ENCODE measurements at places on chromosomes 5 and 9. TPM values are rescaled to one million over a fixed set of nuclear protein-coding genes. Genes with fewer than 3 reads are reported as not detected.

The OR13C8 gene
- total RNA-seq = not detected

The FRMD3 gene
- 14.9 TPM for total RNA-seq

The CCL28 gene
- total RNA-seq = 0.05 TPM

The MOB3B gene
- not detected for total RNA-seq

DNA sequence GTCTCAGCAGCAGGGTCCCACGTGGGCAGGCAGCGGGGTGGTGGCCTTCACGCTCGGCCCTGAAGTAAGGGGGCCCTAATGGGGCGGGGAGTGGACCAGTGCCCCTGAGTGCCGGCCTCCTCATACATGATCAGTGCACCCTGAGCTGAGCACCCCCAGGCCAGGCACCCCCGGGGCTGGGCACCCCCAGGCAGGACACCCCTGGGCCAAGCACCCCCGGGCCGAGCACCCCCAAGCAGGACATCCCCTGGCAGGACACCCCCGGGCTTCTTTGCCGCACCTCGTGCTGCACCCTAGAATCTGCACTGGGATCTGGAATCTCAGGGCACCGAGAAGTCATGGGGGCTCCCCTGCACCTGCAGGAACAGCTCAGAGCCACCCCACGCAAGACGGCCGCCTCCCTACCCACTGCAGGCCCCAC, 51.4 kb downstream of the EXD3 start:
- H3K27ac ChIP-seq = no peak overlapping the region
- H3K4me3 ChIP-seq = no peak overlapping the region
- 0 out of 2 replicates have a peak, but pooled peaks cover 5% of the 10 kb centered on the region for H3K36me3 ChIP-seq
- DNase-seq = no peak

GRCh38 chr9:137042751-137043727, 2.9 kb downstream of the NPDC1 start:
- no peak for DNase-seq
- no peak overlapping the region for H3K27ac ChIP-seq
- H3K36me3 ChIP-seq = no peaks in the 10 kb centered on the region
- peaks cover 3% of the 10 kb centered on the region for H3K27me3 ChIP-seq
- peaks cover 6% of the 10 kb centered on the region for H3K4me1 ChIP-seq

DNA sequence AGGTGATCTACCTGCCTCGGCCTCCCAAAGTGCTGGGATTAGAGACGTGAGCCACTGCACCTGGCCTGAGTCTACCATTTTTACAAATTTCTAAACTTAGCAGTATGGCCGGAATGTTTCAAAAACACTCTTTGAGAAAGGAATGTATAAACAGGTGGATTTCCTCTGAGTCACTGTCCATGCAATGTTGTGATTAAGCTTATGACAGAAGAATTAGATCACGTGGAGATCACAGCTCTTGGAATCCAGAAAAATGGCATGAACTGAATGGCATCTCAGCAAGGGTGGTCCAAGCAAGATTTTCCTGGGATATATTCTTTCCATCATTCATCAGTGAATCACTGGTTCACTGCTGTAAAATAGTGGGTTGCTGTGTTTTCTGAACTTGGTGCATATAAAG, 865.0 kb downstream of the PTPRD start:
- H3K27me3 ChIP-seq = no peaks in the 10 kb centered on the region
- no peaks in the 10 kb centered on the region for H3K4me1 ChIP-seq

GRCh38 chr5:180613814-180614188, 22.5 kb upstream of the SCGB3A1 start:
- DNase-seq = no peak
- no peaks in the 10 kb centered on the region for H3K4me1 ChIP-seq
- H3K27ac ChIP-seq = no peak overlapping the region
- H3K36me3 ChIP-seq = no peaks in the 10 kb centered on the region
- H3K27me3 ChIP-seq = peaks cover 4% of the 10 kb centered on the region

DNA sequence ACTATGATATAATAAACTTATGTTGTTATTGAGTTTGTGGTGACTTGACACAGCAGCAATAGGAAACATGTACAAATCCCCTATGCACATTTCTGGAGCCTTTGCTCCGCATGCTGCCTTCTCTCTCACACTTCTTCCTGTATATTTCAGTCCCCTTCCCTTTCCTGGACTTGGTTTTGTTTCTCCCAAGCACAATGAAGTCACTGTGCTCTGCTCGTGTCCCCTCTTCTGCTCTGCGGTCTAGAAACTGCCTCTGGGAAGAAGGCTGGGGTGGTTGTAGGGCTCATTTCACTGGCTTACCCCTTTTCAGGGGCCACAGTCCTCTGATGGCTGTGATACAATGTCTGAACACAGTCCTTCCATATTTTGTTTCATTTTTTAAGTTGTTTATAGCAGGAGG, 15.7 kb upstream of the FGD3 start:
- no peak overlapping the region for H3K4me3 ChIP-seq
- H3K27ac ChIP-seq = no peak overlapping the region
- peaks cover 5% of the 10 kb centered on the region for H3K27me3 ChIP-seq
- no peak for DNase-seq
- no peaks in the 10 kb centered on the region for H3K36me3 ChIP-seq

Data from HFFc6 (cell line).